ENCODE measurements at places on chromosomes 16 and 17.
A peak's percentile ranks its signal among the peaks of the same experiment; 100 is the strongest.

- no peak for DNase-seq
Measured at GRCh38 chr17:80106751-80107150, 5.4 kb downstream of the GAA start.

GRCh38 chr17:32621612-32622312 is 135.0 kb downstream of the CDK5R1 start:
- no peak for DNase-seq

- no peak for DNase-seq
Measured at GRCh38 chr17:37170881-37171425, 204.8 kb upstream of the C17orf78 start.

GRCh38 chr17:17017343-17018014 is 24.8 kb upstream of the MPRIP start:
- no peak for DNase-seq

GRCh38 chr17:65254166-65254565 is 117.0 kb downstream of the RGS9 start:
- DNase-seq, result no peak

DNA sequence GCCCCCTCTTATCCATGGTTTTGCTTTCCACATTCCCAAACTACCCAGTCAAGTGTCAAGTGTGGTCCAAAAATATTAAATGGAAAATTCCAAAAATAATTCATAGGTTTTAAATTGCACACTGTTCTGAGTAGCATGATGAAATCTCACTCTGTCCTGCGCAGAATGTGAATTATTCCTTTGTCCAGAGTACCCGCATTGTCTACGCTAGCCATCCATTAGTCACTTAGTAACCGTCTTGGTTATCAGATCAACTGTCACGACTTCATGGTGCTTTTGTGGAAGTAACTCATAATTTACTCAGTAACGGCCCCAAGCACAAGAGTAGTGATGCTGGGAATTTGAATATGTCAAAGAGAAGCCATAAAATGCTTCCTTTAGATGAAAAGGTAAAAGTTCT is 94.9 kb downstream of the SLC39A11 start:
- no peak for DNase-seq

DNA sequence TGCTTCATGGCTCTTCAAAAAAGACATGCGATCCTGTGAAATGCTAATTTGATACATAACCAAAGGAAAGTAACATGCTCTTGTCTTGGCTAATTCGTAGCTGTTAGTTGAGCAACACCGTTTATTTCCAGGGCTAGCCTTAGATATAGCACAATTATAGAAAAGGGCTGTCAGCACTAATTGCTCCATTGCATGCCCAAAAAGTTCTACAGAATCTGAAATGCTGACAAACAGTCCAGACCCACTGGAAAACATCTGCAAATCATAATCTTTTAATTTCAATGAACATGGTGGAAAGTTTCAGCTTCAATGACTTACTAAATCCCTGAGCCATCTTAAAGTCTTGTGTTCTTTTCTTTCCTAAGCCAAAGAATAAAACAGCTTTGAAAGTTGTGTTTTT is 42.9 kb upstream of the NUDT7 start:
- no peak for DNase-seq

- no peak for DNase-seq
Measured at GRCh38 chr17:72723711-72724110, 368.8 kb downstream of the SLC39A11 start.

GRCh38 chr16:12206098-12206748 is 229.7 kb downstream of the SNX29 start:
- no peak for DNase-seq

DNA sequence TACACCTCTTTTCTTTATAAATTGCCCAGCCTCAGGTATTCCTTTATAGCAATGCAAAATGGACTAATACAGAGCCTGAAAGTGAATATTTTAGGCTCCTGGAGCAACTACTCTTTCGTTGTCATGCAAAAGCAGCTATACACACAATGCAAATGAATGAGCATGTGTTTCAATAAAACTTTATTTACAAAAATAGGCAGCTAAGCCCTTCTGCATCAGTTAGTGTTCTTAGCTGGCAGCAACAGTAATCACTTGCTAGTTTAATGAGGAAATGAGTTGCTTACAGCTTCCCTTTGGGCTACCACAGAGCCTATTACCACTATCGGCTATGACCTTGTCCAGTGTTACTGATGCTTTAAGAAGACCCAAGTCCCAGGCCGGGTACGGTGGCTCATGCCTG is 402.9 kb downstream of the XYLT1 start:
- no peak for DNase-seq

DNA sequence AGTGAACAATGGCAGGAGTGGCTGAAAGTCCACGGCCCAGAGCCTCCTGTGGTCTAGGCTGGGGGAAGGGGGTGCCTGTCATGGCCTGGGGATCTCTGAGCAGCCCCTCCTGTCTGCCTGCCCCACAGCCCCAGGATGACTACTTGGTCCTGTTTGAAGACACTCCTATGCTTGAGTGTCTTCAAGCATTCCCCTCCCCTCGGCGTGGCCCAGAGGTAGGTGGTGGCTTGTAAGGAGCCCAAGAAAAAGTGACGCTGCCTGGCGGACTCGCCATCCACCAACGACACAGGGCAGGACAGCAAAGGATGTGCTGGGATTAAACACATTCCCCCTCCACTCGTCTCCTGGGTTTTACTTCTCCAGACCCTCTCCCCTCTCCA is 5.7 kb downstream of the SULT1A1 start:
- DNase-seq, result no peak

GRCh38 chr17:11331547-11332513 is 90.8 kb downstream of the SHISA6 start:
- no peak for DNase-seq

GRCh38 chr16:87291944-87292343 is 25.2 kb downstream of the C16orf95 start:
- DNase-seq, result no peak

DNA sequence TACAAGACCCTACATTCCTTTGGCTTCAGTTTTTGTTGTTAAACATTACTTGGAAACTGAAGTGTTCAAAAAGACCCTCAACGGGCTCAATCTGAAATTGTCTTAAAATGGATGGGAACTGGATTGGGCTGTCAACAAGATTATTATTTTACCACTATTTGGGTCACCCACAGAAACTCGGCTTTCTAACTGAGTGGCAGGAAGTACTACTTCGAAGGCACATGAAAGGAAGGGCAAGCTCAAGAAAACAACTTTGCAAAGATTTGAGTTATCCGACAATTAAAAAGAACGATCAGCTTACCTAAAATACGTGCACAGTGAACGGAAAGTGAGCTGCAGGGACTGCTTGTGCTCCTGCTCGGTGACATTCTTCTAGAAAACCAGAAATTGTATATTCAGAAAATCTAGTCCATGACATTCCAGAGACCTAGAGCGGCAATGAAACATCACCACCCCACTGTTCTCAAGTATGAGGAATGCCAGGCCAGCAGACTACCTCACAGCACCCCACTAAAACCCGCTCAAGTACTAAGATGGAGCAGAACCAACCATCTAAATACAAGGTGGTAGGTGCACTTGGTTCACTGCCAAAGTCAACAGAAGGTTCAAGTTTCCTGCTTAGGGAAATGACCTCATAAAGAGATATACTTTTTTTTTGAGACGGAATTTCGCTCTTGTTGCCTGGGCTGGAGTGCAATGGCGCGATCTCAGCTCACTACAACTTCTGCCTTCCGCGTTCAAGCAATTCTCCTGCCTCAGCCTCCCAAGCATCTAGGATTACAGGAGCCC is 60.5 kb downstream of the ZZEF1 start:
- no peak for DNase-seq

- peak; percentile 97 for DNase-seq
Measured at GRCh38 chr17:78214016-78214705, at the start of gene BIRC5. Gene BIRC5 (plus strand): TSS chr17:78214253. CDS start chr17:78214317, 64 bp downstream.

DNA sequence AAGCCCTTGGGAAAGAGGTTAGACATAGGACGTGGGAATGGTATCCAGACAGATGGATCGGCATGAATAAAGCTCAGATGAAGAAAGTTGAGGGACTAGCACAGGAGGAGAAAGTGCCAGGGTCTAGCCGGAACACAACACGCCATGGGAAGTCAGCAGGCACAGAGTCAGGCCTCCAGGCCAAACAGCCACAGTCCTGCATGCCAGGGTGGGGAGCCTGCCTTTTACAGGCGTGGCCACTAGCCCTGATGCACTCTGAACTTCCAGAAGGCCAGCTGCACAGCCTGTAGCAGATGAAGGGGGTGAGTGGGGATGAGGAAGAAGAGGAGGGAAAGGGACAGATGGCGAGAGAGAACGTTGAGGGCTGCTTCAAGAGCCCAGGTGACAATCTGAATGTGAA is 5.2 kb downstream of the B9D1 start:
- no peak for DNase-seq

- DNase-seq, result peak; percentile 52
Measured at GRCh38 chr16:53131363-53132071, 76.7 kb downstream of the CHD9 start.

DNA sequence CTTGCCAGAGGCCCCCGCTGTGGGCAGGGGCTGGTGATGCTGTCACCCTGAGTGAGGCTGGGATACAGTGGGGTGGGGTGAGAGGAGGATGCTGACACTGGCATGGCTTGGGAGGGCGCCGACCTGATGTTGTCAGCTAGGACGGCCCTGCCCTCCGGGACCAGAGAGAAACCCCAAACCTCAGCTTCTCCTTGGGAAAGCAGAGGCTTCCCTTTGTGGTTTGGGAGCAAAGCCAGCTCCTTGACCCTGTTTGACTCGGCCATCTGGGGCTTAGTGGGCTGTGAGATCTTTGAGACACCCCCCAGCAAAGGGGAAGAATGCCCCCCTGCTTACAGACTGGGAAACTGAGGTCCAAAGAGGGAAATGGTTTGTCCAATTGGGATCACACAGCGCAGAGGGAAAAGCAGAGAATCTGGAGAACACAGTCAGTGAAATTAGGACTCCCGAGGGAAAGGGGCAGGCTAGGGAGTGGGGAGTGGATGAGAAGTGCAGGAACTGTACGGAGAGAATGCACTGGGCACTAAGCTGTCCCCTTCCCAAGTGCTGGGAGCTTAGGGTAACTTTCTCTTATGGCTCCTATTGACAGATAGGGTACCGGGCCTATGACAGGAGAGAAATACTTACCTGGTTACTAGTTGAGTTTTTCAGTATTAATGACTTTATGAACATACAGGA is 40.7 kb upstream of the DLX4 start:
- DNase-seq, result no peak

- DNase-seq, result no peak
Measured at GRCh38 chr17:41734139-41734948, at the start of gene HAP1. Gene HAP1 (minus strand): TSS chr17:41734643. CDS start chr17:41734634, 9 bp downstream.

GRCh38 chr17:4946312-4946976 is 1.9 kb downstream of the PFN1 start:
- peak; percentile 23 for DNase-seq

DNA sequence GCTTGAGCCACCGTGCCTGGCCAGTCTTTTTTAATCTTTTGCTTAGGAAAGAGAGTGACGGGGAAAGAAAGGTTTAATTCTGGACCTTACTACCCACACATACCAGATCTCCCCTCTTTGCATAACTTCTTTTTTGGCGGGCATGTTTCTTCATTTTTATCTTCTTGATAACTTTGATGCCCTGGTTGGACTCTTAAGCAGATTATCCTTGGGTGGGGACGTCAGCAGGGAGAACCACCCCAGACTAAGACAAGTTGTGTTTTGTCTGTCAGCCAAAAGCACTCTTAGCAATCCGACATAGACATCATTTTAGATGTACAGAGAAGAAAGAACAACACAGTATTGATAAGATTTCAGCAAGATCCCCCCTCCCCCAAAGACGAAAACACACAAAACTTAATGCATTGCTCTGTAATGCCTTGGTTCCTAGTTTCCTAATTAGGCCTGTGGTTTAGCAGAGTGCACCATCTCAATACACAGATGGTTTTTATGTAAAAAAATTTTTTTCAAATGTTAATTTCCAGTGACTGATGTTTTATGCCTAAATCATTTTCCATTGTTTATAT is 99.9 kb downstream of the MSI2 start:
- peak; percentile 86 for DNase-seq

- DNase-seq, result no peak
Measured at GRCh38 chr16:86961171-86961601, 356.0 kb downstream of the C16orf95 start.

DNA sequence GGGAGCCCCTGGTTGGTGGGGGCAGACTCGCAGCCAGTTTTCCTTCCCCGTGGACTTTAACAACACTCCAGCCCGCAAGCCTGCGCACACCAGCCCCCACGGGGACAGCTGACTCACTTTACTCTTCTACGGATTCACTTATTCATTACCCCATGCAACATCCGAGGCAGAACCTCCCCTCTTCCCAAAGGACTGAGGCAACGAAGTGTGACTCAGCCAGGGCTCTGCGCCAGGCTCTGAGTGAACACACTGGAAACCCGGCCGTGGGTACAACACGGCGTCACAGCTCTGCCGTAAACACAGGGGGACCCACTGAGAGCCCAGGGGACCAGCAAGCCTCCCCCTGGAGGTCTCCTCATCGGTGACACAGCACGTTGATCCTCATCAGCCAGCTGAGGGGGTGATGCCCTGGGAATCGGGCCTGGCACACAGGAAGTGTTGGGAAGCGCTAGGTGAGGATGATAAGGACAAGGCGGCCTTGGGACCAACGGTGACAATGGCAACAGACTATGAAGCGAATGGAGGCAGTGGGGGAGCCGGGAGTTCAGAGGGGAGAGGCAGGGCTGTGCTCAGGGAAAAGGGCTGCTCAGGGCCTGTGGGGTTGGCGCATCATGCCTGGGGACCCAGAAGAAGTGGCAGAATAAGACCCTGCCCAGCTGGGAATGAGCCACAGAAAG is 14.6 kb downstream of the COTL1 start:
- no peak for DNase-seq

GRCh38 chr17:35700150-35700549 is 31.3 kb upstream of the RASL10B start:
- DNase-seq, result no peak

- DNase-seq, result no peak
Measured at GRCh38 chr16:65281586-65281985, 159.7 kb upstream of the CDH11 start.

GRCh38 chr16:54935266-54935968 is 4.8 kb downstream of the IRX5 start:
- DNase-seq, result no peak

DNA sequence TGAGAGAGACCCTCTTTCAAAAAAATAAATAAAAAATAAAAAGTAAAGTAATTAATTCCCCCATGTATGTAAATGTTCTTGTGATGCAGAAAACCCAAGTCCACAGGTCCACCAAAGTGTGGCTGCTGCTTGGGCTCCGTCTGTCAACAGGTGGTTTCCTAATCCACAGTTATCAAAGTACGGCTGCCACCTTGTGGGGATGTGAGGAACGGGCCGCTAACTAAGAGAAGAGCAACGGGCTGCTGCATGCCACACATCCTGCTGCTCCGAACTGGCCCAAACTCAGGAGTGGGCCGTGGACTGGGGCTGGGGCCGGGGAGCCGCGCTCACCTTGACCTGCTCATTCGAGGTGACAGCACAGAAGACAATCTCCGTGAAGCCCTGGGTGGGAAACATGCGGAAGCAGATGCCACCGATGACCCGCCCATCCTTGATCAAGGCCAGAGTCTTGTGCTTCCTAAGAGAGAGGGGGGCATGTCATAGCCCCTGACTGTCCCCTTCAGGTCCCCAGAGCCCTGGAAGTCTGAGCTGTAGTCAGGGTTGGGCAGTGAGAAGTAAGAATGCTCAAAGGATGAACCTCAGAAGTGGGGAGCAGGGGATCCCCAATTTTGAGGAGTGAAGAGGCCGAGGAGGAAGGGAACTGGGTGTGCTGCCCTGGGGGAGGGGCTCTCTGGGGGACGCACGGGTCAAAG is 4.3 kb downstream of the KAT2A start:
- peak; percentile 90 for DNase-seq

Measured in OCI-LY7 (cell line).